Kidney epithelial cell (primary cell): ENCODE measurements at places on chromosomes 4 and X.

DNA sequence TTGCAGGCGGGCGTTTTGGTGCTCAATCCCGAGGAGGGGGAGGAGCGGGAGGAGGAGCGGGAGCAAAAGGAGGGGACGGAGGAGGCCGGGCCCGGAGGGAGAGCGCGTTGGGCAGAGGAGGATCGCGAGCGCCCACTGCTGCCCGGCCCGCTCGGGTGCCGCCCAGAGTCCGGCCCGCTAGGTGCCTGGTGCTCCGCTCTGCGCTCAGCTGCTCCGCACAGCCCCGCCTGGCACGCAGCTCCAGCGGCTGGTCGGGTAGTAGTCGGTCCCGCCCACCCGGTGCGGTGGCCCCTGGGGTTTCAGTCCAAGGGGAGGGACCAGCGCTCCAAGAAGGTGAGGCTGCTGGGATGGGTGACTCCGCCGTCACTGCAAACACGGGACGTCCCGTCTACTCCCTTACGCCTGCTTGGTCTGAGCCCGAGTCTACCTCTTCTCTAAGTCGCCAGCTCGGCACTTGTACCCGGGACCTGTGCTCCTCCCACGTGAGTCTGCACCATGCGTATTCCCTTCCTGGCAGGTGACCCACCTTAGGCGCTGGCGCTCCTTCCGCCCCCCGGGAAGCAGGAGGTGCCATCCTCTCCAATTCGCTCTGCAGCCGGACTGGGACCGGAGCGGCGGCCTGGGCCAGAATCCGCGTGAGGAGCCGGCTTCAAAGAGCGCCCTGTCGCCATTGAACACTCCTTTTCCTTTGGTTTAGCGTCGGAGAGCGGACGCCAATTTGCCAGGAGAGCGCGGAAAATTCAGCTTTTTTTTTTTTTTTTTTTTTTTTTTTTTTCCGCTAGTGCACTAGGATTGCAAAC lies 405 bp upstream of the HS3ST1 start:
- DNase-seq, result peak; percentile 48

GRCh38 chr4:174559894-174560293 lies 37.6 kb upstream of the HPGD start:
- DNase-seq, result no peak

- no peak for DNase-seq
These were observed 15.7 kb downstream of the C1QTNF7 start for GRCh38 chr4:15443371-15444160.

DNA sequence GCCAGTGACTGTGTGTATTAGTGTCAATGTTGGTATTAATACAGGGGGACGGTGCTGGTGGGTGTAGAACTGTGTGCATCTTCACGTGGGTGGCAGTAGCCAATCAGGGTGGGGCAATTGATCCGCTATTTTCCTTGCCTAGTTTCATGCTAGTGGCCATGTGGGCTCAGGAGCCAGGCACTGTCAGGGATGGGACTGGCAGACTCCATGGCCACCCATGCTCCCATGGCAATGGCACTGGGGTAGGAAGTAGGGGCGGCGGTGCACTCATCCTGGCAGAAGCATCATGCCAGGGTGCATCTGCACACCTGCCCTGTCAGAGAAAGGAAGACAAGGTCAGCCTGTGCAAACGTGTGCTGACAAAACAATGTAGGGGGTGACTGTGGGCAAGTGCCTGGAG lies 122.1 kb upstream of the MAGEC2 start:
- no peak for DNase-seq
